GM13976 (cell line): ENCODE measurements at places on chromosomes 6 and 20.

DNA sequence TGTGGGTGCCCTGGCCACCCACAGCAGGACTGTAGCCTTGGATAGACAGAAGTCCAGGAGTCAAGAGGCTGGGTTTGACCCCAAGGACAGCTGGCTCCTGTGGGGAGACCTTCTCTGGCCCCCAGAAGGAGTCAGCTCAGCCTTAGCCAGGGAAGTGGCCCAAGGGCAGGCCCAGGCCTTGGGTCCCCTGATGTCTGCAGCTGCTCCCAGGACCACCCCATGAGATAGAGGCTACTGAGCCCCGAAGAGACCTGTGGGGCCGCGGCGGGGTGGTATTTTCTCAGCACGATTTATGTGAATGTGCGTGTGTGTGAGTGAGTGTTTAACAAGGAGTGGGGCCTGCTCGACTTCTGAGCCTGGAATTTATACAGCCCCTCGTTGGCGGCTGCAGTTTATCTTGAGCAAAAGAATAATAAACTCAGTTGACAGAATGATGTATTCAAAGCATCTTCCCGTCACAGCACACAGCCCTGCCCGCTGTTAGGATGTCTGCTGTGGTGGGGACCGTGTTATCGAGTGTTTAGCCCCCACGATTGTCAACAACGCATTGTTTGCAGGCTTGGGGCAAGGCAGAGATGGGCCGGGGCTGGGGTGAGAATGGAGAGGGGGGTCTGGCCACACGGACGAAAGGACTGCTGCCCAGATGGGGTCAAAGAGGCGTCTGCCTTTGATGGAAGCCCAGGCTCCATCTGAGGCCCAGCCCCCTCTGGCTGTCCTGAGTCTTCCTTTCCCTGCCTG, 163.3 kb downstream of the VEGFA start:
- DNase-seq: no peak

GRCh38 chr6:170025935-170026750, 264.7 kb downstream of the DLL1 start:
- DNase-seq: no peak

GRCh38 chr20:63942250-63942951, 13.8 kb downstream of the UCKL1 start:
- peak; percentile 72 for DNase-seq

DNA sequence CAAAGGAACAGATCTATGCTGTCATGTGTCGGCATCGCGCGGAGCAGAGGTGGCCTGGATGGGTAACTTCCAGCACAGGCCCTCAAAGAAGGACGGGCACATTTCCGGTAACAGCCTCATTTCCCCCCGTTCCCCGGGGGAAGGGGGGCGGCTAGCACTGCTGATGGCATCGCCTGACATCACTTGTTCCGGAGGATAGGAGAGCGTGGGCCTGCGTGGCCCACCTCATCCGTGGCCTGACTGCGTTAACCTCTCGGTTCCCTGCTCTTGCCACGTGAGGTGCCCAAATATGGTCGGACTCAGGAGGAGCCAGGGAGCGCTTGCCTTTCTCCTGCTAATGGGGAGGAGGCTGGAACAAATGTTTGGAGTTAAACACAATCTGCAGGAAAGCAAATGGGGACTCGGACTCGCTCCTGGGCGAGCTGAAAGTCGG, at the start of gene AKAP12:
Gene AKAP12 (plus strand): TSS at position 365 of the 433 bp plus-strand sequence. CDS start 596 bp downstream, outside the sequence.
- no peak for DNase-seq

- DNase-seq: peak; percentile 4
Measured at GRCh38 chr6:74114428-74114827, 418.4 kb downstream of the CD109 start.

- no peak for DNase-seq
Measured at GRCh38 chr6:51108563-51109234, 290.0 kb downstream of the TFAP2B start.

- peak; percentile 36 for DNase-seq
Measured at GRCh38 chr6:44867571-44868334, 460.4 kb upstream of the RUNX2 start.

DNA sequence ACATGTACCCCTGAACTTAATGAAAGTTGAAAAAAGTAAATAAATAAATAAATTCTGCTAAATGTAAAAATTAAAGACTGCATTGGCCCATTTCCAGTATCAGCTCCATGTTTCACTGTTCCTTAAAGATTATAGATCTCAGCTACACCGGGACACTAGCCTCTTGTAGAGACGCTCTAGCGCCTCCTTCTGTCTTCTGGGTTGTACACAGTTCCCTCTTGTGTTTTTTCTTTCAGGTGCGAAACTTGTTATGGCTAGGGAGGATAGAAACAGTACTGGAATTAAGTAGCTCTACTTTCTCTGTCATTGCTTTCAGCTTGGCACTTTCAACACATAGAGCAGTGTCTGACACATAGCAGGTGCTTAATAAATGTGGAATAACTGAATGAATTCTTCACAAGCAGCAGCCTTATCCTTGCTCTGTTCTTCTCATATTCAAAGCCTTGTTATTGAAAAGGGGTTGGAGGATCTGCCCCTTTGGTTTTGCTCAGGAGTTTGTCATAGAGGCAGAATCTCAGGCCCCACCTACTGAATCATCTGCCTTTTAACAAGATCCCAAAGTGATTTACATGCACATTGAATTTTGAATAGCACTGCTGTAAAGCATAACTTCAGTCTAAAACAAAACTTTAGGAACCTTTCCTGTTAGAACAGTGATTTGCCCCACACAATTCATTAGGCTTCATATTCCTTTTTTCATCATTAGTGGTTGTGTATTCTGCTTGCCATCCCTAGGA, 92.3 kb downstream of the FIG4 start:
- DNase-seq: no peak

GRCh38 chr6:111199935-111200334, 112.6 kb downstream of the SLC16A10 start:
- no peak for DNase-seq

DNA sequence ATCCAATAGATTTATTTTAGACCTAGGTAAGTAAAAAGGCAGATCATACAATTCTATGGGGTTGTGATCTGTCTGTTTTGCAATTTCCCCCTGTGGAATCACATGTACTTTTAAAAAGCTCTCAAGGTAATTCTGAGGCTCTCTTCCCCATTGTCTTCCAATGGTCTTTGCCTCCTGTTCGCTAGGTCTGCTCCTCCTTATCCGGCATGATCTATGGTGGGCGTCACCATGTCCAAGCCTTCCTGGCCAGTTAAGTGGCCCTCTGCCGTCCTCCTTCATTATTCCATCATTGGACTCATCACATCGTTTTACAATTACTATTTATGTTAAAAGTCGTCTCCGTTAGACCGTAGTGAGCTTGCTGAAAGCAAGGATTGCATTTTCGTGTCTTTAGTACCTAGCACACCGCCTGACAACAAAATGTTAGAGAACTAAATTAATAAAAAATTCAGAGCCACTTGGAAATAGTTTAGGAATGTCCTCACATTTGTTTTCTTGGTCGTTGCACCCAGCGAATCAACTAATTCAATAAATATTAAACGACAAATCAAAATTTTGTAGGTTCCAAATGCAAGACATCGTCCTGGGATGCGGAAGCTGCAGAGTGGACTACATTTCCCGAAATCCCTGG, 2.2 kb upstream of the STXBP5 start:
- DNase-seq: peak; percentile 30

GRCh38 chr6:54920628-54921027, 74.1 kb downstream of the FAM83B start:
- no peak for DNase-seq

- no peak for DNase-seq
Measured at GRCh38 chr6:16705081-16705993, 55.9 kb downstream of the ATXN1 start.

DNA sequence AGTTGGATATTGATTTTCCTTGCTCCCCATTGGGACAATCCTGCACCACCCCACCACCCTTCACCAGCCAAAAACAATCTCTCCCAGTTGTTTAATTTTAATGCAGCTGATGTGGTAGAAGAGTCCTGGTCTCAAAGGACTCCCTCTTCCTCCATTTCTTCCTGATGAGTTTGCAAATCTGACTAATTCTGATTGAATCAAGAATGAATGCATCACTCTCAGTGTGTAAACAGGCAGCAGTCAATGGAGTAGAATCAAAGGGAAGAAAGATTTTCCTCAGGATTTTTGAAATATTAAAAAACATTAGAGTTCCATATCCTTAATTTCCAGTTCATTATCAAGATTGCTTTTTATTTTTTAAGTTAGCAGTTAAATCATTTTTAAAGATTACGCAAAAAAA, 54.0 kb downstream of the PLG start:
- no peak for DNase-seq

DNA sequence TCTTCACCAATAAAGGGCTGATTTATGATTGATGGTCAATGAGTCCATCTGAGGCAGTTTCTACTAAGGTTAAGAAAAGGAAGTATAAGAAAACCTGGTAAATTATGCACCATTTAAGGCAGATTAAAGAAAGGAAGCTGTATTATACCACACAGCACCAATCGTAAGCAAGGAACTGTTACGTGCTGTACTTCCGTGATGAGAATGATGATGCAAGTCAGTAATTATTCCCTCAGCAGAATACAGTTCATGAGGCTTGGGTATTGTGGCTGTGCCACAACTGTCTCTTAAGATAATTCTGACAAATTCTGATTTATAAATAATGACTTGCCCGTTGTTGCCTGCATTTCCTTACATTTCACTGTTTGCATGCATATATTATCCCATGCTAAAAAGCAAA, 699.0 kb downstream of the HDGFL1 start:
- no peak for DNase-seq

- DNase-seq: no peak
Measured at GRCh38 chr6:75386050-75386770, 101.6 kb upstream of the TMEM30A start.

GRCh38 chr6:109458774-109459531, 3.4 kb upstream of the MICAL1 start:
- DNase-seq: peak; percentile 59

GRCh38 chr6:127267646-127268625, 1.3 kb downstream of the RNF146 start:
- no peak for DNase-seq
